ENCODE measurements at places on chromosomes 11 and 22. TPM values are rescaled to one million over a fixed set of nuclear protein-coding genes. Genes with fewer than 3 reads are reported as not detected.

GRCh38 chr11:94771390-94771789 is 3.2 kb downstream of the AMOTL1 start:
- no peak overlapping the region for H3K27ac ChIP-seq
- DNase-seq, result no peak
- H3K27me3 ChIP-seq, result peaks cover 52% of the 10 kb centered on the region

DNA sequence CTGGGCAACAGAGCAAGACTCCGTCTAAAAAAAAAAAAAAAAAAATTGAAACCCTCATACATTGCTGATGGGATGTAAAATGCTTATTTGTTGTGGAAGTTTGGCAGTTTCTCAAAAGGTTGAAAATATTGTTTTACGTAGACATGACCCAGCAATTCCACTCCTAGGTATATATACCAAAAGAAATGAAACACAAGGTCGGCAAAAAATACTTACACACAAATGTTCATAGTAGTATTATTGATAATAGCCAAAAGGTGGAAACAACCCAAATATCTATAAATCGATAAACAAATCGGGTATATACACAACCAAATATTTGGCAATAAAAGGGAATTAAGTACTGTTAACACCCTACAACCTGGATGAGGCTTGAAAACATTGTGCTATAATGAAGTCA is 5.1 kb upstream of the ZNF143 start:
- DNase-seq, result no peak
- H3K27me3 ChIP-seq, result no peaks in the 10 kb centered on the region
- peaks cover 2% of the 10 kb centered on the region for H3K4me1 ChIP-seq
- no peak overlapping the region for H3K27ac ChIP-seq
- H3K4me3 ChIP-seq, result no peak overlapping the region
- peaks cover 14% of the 10 kb centered on the region for H3K36me3 ChIP-seq

DNA sequence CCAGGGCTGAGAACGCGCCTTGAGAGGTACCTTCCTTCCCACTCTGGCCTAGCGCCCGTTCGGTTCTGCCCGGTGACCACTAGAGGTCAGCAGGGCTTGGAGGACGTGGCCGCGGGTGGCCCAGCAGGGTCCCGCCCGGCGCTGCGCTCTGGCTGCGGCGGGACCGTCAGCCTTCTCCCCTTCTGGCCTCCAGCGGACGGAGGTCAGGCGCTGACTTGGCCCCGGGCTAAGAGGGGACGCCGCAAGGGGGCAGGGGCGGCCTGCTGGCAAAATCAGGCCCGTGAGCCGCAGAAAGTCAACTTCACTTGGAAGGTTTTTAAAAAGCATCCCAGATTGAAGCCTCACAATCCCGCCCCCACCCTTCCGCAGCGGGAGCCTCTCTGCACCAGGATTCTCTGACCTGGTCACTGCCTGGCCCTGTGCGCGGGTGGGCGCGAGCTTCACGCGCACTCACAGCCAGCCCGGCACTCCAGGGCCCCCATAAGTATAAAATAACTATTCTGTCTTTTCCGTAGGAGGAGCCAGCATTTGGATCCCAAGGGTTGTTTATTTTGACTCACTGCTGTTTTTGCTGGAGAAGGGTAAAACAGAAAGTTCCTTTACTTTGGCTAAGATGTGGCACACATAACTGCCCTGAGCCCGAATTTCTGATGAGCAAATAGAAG is 23.2 kb upstream of the ZBTB16 start:
- no peaks in the 10 kb centered on the region for H3K36me3 ChIP-seq
- no peak overlapping the region for H3K27ac ChIP-seq
- DNase-seq, result peak; percentile 67
- peaks cover 7% of the 10 kb centered on the region for H3K4me1 ChIP-seq
- peaks cover 9% of the 10 kb centered on the region for H3K27me3 ChIP-seq

DNA sequence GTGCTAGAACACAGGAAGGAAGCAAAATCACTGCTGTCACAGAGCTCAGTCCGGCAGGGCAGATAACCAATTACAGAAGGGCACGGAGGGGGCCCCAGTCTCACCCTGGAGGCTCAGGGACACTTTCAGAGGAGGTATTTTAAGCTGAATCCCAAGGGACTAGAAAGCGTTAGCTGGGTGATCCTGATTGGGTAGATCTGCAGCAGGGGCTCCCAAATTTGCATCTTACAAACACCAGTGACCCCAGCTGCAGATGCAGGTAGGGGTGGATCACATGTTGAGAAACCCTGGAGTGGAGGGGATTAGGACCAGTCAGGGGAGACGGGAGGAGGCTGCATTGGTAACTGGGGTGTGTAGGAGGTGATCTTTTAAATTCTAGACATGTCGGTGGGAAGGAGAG is 91.4 kb downstream of the CSNK2A3 start:
- peaks cover 4% of the 10 kb centered on the region for H3K27me3 ChIP-seq
- no peak for DNase-seq
- H3K4me3 ChIP-seq, result no peak overlapping the region
- H3K36me3 ChIP-seq, result no peaks in the 10 kb centered on the region
- no peaks in the 10 kb centered on the region for H3K4me1 ChIP-seq

- no peaks in the 10 kb centered on the region for H3K36me3 ChIP-seq
- peaks cover 2% of the 10 kb centered on the region for H3K27me3 ChIP-seq
- peak; percentile 69 for DNase-seq
- no peak overlapping the region for H3K4me3 ChIP-seq
- H3K27ac ChIP-seq, result no peak overlapping the region
- H3K4me1 ChIP-seq, result peaks cover 53% of the 10 kb centered on the region
Observed at GRCh38 chr11:128632141-128632791, 44.9 kb upstream of the ETS1 start.

- peaks cover 2% of the 10 kb centered on the region for H3K27me3 ChIP-seq
- no peaks in the 10 kb centered on the region for H3K36me3 ChIP-seq
- no peak overlapping the region for H3K4me3 ChIP-seq
Observed at GRCh38 chr11:17601256-17601671, 54.2 kb downstream of the OTOG start.

GRCh38 chr11:2466869-2467694 is 22.3 kb downstream of the KCNQ1 start:
- peaks cover 2% of the 10 kb centered on the region for H3K36me3 ChIP-seq
- H3K27ac ChIP-seq, result peak overlapping the region; percentile 66
- H3K27me3 ChIP-seq, result peaks cover 6% of the 10 kb centered on the region
- H3K4me3 ChIP-seq, result peak overlapping the region; percentile 50
- peaks cover 57% of the 10 kb centered on the region for H3K4me1 ChIP-seq
- DNase-seq, result peak; percentile 87

GRCh38 chr11:121650351-121651256 is 197.8 kb upstream of the SORL1-AS1 start:
- peaks cover 3% of the 10 kb centered on the region for H3K27me3 ChIP-seq
- peak overlapping the region; percentile 60 for H3K27ac ChIP-seq
- H3K4me1 ChIP-seq, result peaks cover 25% of the 10 kb centered on the region
- no peaks in the 10 kb centered on the region for H3K36me3 ChIP-seq

- no peak overlapping the region for H3K4me3 ChIP-seq
- DNase-seq, result no peak
- H3K4me1 ChIP-seq, result no peaks in the 10 kb centered on the region
Observed at GRCh38 chr11:64131683-64132190, 34.2 kb downstream of the MACROD1 start.

GRCh38 chr22:49502126-49502826 is 325.4 kb downstream of the BRD1 start:
- no peak overlapping the region for H3K4me3 ChIP-seq
- no peaks in the 10 kb centered on the region for H3K36me3 ChIP-seq
- no peaks in the 10 kb centered on the region for H3K27me3 ChIP-seq
- DNase-seq, result no peak

The TCN1 gene
- not detected for total RNA-seq

The GAS2 gene
- 0.89 TPM for total RNA-seq

The SAA1 gene
- total RNA-seq, result not detected

The HSPB2 gene
- not detected for total RNA-seq

The MFRP gene
- total RNA-seq, result not detected

All from activated CD8-positive, alpha-beta T cell treated with anti-CD3 and anti-CD28 coated beads, Interleukin-2, amount 10 ng/mL, durations not matched to agents 7 days and 5 days (primary cell).